ENCODE measurements at places on chromosomes 7 and 10.

DNA sequence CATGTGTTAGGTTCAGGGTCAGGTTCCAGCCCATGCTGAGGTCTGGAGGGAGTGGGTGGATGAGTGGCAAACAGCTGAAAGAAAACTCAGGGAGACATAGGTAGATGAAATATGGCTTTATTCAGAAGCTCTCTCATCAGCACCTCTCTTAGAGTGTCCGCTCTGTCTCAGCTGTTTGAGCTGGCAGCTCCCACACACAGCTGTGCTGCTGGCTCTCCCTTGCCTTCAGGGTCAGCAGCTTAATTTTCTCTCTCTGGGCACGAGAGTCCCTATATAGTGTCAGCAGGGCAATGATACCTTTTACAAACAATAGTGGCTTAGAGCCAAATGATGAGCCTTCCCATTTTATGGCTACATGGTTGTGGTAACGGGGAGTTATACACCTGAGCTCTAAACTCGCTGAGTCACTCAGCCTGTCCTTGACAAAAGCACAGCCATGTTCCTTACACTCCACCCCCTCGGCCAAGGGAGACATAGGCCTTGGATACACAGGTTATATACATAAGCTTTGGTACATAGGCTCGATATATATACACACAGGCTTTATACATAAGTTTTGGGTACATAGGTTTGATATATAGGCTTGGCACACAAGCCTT is 10.4 kb downstream of the RNF133 start:
- no peak for DNase-seq

DNA sequence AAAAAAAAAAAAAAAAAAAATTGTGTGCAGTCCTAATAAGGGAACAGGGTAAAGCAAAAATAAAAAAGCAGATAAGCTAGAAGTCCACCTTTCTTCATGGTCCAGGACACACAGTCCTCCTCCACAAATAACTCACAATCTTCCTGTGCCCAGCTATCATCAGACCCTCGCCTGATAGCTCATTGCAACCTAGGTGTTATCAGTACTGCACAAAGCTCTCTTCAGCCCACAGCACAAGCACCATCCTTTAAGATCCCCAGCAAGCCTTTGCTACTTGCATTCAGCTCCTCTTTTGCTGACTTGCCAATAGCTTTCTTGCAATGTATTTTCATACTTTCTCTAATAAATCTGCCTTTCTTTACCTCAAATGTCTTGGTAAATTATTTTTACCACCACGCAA is 5.0 kb downstream of the NDUFA5 start:
- DNase-seq, result no peak

GRCh38 chr7:5701085-5701914 is 80.2 kb downstream of the RNF216 start:
- peak; percentile 56 for DNase-seq

DNA sequence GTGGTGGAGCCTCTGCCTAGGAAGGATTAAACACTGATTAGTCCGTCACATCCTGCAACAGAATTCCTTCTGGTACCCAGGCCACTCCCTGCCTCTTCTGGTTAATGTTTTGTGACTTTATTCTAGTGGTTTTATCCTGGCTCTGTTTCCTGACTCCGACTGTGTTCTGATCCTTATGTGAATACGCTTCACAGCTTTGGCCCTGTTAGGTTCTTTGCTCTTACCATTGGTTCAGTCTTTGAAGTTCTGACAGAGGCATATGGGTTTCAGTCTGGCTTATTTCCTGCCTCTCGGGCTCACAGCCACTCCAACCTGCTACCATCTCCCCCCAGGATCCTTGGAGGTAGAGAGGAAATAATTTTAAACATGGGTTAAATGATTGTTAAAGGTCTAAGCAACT is 23.2 kb upstream of the FGL2 start:
- no peak for DNase-seq

DNA sequence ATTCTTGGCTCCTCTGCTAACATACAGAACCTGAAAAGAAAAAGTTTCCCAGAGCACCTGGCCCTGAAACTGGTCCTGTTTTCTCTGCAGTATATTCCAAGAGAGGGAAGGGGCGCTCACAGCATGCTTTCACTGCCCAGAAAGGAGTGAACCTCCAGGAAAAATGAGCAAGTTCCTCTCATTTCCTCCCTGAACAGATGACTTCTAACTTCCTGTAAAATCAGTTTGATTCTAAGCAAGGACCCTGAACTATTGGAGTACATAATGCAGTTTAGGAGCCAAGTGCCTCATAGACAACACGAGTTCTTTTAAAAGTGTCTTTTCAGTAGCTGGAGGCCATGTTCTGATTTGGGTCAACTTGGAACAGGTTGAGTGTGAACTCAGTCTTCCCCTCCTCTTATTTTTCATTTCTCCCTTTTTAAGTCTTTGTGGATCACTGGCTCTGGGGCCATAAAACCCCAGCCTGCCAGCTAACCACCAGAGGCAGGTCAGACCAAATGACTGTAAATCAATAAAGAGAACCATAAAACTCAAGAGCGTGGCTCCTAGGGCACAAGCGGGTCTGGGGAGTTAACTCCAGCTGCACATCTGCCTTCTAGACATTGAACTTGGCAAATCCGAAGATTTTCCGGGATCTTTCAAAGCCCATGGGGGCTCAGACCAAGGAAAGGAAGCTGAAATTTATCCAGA is 5.9 kb upstream of the LRRC18 start:
- no peak for DNase-seq

DNA sequence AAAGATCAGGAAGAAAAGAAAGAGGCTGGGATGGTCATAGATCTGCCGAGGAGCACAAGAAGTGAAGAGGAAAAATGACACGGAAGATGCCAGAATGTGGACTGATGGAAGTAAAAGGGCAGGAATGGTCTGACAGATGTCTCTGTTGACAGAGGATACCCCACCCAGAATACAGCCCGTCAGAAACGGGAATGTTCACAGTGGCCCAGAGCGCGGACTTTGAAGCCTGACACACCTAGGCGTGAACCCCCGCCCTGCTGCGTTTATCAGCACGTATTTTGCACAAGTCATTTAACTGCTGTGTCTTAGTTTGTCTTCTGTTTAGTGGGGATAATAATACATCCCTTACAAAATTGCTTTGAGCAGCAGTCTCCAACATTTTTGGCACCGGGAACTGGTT is 27.1 kb downstream of the AKR1B1 start:
- DNase-seq, result no peak

DNA sequence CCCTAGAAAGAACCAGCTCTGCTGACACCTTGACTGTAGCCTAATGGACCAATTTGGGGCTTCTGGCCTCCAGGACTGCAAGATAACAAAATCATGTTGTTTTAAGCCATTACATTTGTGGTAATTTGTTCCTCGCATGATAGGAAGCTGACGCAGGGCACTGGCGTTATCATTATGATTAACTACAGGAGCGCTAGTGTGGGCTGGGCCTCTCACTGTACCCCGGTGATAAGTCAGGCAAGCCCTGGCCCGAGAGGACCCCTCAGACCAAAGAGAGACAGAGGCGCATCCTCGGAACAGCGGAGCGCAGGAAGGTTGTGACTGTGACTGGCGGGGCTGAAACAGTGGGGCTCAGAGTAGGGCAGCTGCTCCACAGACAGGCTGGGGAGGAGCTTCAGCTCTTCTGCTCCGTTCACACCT is 150.3 kb upstream of the CHST15 start:
- no peak for DNase-seq

DNA sequence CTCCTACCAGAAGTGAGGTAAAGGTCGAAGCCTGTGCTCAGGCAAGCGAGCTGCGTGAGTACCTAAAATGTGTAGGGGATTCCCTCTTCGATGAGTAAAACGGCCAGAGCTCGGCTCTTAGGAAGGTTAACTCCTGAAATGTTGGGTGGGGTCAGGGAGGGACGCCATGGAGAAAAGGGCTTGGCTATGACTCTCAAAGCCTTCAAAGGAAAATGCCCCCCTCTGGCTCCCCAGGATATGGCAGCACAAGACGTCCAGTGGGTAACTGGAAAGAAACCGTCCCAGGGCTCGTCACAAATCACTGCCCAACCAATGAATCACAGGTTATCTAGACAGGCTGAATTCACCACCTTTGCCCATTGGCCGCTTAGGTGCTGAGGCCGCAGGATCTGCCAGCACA is 58.0 kb downstream of the CALML3 start:
- DNase-seq, result no peak

DNA sequence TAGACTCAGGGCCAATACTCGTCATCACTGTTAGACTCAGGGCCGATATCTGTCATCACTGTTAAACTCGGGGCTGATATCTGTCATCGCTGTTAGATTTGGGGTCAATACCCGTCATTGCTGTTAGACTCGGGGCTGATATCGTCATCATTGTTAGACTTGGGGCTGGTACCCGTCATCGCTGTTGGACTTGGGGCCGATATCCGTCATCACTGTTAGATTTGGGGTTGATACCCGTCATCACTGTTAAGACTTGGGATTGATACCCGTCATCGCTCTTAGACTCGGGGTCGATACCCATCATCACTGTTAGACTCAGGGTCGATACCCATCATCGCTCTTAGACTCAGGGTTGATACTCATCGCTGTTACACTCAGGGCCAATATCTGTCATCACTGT is 56.5 kb downstream of the BEND7 start:
- DNase-seq, result no peak

- no peak for DNase-seq
Measured at GRCh38 chr7:90749774-90750173, 153.7 kb downstream of the CDK14 start.
